ENCODE measurements at places on chromosomes 16 and 17.
A peak's percentile ranks its signal among the peaks of the same experiment; 100 is the strongest.

DNA sequence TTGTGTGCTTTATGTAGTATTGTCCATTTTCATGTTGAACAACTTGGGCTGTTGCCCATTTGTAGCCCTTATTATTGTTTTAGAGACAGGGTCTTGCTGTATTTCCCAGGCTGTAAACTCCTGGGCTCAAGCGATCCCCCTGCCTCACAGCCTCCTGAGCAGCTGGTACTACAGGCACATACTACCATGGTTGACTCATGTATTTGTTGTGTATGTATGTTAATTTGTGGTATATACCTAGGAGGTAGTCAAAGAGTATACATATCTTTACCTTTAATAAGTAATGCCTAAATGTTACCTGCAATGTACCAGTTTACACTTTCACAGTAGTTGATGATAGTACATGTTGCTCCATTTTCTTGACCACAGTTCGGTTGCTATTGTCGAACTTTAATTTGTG, 18.1 kb downstream of the PPM1D start:
- DNase-seq = no peak

GRCh38 chr17:60514053-60514452, 12.0 kb downstream of the APPBP2 start:
- DNase-seq = no peak

DNA sequence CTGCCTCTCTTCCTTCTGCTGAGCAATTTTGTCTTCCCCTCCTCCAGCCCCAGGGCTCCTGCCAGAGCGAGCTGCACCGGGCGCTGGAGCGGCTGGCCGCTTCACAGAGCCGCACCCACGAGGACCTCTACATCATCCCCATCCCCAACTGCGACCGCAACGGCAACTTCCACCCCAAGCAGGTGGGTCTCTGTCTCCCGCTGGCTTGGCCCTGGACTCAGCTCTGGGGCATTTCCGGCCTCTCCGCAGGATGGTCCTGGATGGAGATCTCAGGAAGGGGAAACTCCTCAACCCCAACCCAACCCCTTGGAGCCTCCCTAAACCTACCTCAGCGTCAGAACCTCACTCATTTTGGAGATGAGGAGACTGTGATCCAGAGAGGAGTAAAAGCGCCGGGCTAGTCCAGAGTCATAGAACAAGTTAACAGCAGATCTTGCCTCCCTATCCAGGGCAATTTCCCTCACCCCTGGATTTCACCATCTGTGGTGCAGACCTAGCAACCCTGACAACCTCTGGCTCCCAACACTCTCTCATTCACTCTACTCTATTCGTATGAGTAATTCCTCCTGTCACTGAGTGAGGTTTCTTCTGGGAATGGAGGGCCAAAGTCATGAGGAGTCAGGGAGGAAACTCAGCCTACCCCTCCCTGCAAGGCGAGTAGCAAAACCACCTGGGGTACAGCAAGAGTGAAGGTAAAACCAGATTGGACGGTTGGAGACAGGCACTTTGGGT, 10.8 kb downstream of the IGFBP4 start:
- no peak for DNase-seq

DNA sequence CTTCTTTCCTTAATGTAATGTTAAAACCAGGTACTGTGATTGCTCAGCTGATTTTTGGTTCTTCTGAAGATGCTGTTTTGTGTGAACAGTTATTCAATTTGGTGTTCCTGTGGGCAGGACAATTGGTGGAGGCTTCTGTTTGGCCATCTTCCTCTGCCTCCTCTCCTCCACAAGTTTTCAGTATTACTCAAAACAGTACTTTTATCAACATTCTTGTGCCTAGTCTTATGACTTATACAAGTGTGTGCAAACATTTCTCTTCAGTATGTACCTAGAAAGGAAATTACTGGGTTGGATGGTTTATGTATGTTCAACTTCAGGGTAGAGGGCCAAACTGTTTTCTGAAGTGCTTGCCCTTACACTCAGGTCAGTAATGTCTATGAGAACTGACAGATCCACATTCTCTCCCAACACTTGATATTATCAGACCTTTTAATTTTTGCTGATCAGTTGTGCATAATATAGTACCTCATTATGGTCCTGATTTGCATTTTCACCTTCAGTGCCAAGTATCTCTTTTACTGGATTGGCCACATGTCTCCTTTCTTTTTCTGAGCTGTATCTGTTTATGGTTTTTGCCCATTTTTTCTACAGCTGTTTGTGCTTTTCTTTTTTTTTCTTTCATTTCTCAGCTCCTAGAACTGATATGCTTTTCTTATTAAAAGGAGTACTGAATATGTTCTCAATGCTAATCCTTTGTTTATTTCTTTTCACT, 50.9 kb downstream of the ERCC4 start:
- no peak for DNase-seq

DNA sequence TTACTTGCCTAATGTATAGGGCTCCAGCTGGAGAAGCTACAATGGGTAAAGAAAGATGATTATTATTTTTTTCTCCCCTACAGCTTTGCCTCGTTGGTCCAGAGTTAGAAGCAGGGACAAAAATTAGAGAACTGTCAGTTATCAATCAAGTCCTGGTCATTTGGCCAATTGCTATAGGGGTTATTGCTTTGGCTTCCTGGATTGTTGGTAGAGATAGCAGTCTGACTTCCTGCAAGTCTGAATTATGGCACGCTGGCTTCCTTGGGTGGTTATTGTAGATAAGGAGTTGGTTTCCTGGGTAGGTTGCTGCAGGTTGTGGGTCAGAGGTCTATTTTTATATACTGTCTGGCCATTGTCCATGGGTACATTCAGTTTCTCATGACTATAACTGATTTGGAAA, 84.7 kb upstream of the ELAC2 start:
- no peak for DNase-seq

DNA sequence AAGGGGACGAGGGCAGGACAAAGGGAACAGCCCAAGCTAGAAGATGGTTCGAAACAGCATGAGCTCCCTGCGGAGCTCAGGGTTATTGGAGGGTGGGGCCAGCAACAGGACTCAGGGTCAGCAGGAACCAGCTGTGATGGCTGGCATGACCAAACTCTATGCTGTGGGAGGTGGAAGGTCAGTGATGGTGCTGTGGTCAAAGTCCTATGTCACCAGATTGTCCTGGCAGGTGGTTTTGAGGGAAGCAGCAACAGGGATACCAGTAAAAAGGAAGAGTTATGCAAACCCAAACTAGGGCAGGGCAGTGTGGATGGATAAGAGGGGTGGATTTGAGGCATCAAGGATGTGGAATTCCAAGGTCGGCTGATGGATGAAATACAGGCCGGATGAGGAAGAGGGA, 32.4 kb downstream of the CACNG4 start:
- DNase-seq = no peak

DNA sequence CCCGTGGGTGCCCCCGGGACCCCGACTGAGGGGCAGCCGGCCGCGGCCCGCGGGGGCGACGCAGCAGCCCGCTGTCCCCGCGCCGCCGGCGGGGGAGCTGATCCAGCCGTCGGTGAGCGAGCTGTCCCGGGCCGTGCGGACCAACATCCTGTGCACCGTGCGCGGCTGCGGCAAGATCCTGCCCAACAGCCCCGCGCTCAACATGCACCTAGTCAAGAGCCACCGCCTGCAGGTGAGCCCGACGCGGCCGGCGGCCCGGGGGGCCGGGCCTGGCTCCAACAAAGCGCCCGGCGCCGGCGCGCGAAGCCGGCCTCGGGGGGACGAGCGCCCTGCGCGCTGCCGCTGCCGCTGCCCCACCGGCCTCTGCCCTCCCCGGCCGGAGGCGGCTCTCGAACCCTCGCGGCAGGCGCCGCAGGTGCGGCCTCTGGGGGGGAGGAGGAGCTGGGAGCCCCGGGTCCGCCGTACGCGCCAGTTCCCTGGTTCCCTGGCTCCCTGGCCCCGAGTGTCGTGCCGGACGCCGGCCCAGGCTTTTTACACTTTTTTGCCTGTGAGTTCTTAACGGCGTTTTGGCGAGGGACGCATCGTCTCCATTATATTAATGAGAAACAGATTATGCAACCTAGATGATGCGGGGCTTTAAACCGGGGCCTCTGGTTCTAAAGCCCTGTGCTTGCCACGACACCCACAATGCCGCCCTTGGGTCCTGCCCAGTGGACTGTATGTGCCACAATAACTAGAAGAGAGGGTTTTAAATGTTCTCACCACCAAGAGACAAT, 521 bp downstream of the ATMIN start:
- DNase-seq = peak; percentile 22

Data from SJCRH30 (cell line).